ENCODE measurements at places on chromosomes 1 and 21.

DNA sequence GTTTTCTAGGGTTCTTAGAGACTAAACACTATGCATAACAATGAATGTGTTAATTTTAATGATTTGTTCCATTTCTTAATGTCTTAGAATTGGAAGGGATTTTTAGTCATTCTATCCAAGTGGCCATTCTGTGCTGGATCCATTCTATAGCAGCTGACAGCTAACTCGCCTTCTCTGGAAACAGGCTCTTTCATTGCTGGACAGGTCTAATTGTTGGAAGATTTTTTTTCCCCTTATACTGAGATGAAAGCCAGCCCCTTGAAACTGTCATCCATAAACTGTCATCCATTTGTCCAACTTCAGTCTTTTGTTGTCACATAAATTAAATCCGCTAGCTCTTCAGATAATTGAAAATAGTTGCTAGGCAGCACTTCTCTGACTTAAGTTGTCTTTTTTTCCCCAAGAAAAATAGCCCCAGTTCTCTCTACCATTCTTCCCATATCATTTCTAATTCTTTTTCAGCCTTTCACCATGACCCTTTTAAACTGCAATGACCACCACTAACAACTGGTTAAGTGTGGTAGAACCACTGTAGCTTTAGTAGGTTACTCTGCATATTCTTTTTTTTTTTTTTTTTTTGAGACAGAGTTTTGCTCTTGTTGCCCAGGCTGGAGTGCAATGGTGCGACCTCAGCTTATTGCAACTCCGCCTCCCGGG, 19.7 kb downstream of the AK4 start:
- DNase-seq: no peak

- DNase-seq: no peak
Measured at GRCh38 chr1:16226490-16227179, 10.3 kb downstream of the CPLANE2 start.

DNA sequence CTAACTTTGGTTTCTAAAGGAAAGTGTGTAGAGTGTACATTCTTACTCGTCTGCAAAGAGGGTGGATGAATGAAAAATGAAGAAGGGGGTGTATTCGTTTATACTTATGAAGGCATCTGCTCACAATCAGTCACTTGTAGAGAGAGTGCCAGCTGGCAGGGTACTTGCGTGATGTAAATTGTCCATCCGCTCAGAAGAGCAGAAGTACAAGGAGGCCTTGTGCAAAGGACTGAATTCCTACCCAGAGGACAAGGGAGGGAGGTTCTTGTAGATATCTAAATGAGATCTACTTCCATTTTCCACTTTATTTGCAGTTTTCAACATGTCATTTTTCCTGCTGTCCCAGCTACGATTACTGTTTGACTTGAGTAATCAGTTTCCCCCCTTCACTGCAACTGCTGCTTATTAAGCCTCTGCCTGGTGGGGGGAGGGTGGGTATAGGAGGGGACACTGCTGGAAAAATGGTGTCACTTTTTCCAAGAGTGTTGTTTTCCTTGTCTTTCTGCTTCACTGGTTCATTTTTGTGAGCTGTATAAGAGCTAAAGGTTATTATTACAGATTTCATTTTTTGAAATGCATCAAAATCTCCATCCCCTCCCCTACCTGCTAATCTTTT, 67.3 kb downstream of the LAMC1 start:
- DNase-seq: no peak

- no peak for DNase-seq
Measured at GRCh38 chr1:75614399-75614756, 3.5 kb upstream of the SLC44A5 start.

GRCh38 chr1:223726380-223727001, 14.2 kb downstream of the CAPN2 start:
- DNase-seq: peak; percentile 90

GRCh38 chr21:15841856-15842564, 112.2 kb downstream of the USP25 start:
- DNase-seq: no peak

Measured in activated CD8-positive, alpha-beta memory T cell treated with anti-CD3 and anti-CD28 coated beads, Interleukin-2, amount 50 U/mL, for 4 hours (primary cell).